ENCODE measurements at places on chromosomes 1 and 21. TPM values are rescaled to one million over a fixed set of nuclear protein-coding genes. Genes with fewer than 3 reads are reported as not detected.

The IGSF21 gene
- not detected for total RNA-seq

The C8A gene
- not detected for total RNA-seq

The SYT14 gene
- total RNA-seq, result 6.1 TPM

- no peak overlapping the region for H3K4me3 ChIP-seq
- no peak for DNase-seq
Measured at GRCh38 chr1:203063287-203063686, 22.5 kb downstream of the MYOG start.

GRCh38 chr1:174976436-174977108, 23.2 kb upstream of the CACYBP start:
- peaks cover 18% of the 10 kb centered on the region for H3K27me3 ChIP-seq
- DNase-seq, result peak; percentile 53

The SPRR2F gene
- total RNA-seq, result not detected

DNA sequence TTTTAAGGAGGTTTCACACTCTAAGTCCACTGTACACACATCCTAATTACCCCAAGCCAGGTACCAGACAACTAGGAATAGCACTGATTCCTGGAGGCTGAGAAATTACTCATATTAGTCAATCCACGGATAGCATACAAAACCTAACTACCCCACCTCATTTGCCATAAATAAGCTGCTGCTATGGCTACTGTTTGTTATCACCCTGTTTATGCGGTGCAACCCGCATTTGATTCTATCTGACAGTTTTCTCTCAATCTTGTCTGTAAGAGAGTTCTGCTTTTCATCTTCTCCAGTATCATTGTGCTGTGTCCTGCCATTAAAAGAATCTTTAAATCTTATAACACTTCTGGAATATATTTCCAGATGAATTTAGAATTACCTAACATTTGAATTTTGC, 1496.5 kb downstream of the PLA2G4A start:
- H3K27ac ChIP-seq, result no peak overlapping the region
- H3K27me3 ChIP-seq, result no peaks in the 10 kb centered on the region
- no peak for DNase-seq
- H3K4me1 ChIP-seq, result no peaks in the 10 kb centered on the region
- H3K4me3 ChIP-seq, result no peak overlapping the region
- H3K36me3 ChIP-seq, result no peaks in the 10 kb centered on the region

DNA sequence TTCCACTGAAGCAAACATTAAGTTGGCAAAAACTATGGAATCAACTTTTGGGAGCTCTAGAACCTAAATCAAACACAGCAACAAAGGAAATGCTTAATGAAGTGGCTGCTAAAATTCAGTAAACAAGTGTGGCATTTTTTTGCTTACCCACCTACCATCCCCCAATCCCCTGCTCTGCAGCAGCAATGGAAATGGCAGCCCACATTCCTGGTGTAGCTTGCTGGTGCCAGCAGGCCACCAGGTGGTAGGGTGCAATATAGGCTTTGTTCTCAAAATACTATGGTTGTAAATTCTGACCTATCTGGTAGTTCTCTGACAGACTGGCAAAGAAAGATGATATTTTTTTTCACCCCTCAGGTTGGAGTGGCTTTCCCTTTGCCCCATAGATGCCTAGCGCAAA, 42.8 kb downstream of the SHCBP1L start:
- H3K27ac ChIP-seq, result no peak overlapping the region
- DNase-seq, result no peak
- no peaks in the 10 kb centered on the region for H3K36me3 ChIP-seq
- no peak overlapping the region for H3K4me3 ChIP-seq
- no peaks in the 10 kb centered on the region for H3K27me3 ChIP-seq

The RAB7B gene
- total RNA-seq, result 8.1 TPM

DNA sequence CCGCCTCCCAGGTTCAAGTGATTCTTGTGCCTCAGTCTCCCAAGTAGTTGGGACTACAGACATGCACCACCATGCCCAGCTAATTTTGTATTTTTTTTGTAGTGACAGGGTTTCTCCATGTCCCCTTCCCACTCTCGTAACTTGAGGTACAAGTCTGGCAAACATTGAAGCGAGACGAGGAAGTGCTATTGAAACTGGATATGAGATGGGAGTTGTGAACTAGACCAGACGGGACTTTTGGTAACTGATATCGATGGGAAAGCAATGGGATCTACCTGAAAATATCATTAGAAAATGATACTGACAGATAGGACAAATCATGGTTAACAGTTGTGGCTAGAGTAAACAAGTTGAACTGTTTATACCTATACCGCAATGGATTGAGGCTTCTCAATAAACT, 95.2 kb upstream of the TRABD2B start:
- no peak overlapping the region for H3K27ac ChIP-seq
- H3K4me1 ChIP-seq, result no peaks in the 10 kb centered on the region
- no peak overlapping the region for H3K4me3 ChIP-seq
- H3K36me3 ChIP-seq, result no peaks in the 10 kb centered on the region
- no peak for DNase-seq
- no peaks in the 10 kb centered on the region for H3K27me3 ChIP-seq

All from astrocyte (in vitro differentiated cells and primary cell).